ENCODE measurements at places on chromosomes 2 and 18.

- DNase-seq: no peak
Observed at GRCh38 chr2:10817413-10817812, 4.8 kb upstream of the PDIA6 start.

GRCh38 chr2:157857881-157858280 lies 18.2 kb downstream of the ACVR1 start:
- no peak for DNase-seq

- no peak for DNase-seq
Observed at GRCh38 chr2:196376984-196377877, 205.9 kb upstream of the STK17B start.

DNA sequence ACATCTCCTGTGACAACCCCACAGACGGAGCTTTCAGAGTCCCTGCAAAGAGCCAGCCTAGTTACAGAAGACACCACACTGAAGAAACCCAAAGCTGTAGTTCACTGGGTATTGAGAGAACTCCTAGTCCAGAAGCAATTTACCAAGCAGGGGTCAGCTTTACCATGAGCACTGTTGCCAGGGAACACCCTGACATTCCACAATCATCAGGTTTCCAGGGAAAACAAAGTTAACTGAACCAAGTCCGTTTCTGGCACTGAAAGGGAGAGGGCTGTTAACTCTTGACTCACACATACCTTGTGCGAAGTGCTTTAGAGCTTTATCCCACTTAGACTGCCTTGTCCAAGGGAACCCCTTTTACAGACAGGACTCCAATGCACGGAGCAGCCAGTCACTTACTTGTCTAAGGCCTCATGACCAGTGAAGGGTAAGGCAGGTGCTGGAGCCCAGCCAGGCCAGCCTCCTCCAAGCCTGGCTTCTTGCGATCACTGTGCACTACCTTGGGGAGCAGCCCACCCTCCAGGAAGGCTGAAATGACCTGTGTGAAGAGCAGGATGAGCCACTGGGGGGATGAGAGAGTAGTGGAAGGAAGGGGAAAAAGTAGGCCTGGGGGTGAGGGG lies 53.9 kb downstream of the REEP1 start:
- peak; percentile 38 for DNase-seq

GRCh38 chr2:40095000-40095399 lies 315.9 kb upstream of the THUMPD2 start:
- no peak for DNase-seq

GRCh38 chr18:10017043-10017442 lies 103.2 kb downstream of the VAPA start:
- DNase-seq: peak; percentile 25

DNA sequence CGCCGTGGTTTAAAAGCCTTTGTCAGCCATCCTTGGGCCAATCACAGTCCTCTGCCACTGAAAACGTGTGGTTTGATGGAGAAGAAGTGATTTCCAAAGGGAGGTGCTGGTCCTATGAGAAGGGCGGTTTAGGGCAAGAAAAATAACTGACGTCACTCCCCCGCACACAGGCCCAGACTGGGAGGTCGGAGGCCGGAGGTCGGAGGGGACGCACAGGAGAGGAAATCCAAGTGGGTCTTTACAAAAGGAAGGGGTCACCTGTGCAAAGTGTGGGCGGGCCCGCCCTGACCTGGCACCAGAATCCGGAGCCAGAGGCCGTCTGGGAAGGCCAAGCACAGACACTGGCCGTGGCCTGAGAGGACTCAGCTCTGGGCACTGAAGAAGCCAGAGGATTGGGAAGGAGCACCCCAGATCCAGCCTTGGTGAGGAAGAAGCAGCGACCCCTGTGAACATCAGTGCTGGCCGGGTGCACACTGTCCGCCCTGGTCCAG lies 18.0 kb upstream of the KCNG2 start:
- no peak for DNase-seq

- DNase-seq: peak; percentile 93
Observed at GRCh38 chr2:218995972-218996711, 2.9 kb upstream of the CRYBA2 start.

DNA sequence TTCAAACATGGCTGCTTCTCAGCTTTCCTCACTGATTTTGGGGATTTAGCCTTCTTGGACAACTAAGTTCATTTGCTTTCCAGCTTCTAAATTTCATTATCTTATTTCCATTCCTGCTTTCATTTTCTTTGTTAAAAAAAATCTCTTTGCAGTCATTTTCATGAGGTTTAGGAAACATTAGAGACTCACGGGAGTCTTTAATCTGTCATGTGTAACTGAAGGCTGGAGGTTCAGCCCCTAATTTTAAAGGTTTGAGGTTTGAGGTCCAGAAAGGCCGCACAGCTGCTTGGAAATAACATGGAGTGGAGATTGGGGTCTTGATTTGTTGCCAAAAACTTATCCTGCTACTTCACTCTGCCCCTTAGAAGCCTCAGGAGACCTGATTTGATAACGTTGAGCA lies 30.3 kb downstream of the PROKR1 start:
- DNase-seq: no peak

DNA sequence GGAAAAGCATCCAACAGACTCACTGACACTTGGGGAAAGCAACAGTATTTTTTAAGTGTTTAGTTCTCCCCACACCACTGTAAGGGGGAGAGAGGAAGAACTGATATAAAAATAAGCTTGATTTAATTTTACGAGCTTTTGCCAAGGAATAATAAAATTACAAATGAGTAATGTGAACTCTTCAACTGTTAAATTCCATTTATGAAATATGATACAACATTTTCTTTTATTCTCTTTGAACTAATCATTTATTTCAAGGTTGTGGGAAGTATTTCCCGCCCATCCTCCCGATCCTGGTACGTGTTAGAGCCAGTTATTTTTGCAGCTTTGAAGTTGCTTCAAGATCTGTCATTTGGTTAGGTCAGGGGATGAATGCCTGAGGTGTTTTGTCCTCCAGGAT lies 35.2 kb downstream of the WDPCP start:
- no peak for DNase-seq

- DNase-seq: no peak
Observed at GRCh38 chr2:41880561-41881243, 167.1 kb upstream of the PKDCC start.

- DNase-seq: no peak
Observed at GRCh38 chr2:217912098-217913024, 90.4 kb downstream of the TNS1 start.

DNA sequence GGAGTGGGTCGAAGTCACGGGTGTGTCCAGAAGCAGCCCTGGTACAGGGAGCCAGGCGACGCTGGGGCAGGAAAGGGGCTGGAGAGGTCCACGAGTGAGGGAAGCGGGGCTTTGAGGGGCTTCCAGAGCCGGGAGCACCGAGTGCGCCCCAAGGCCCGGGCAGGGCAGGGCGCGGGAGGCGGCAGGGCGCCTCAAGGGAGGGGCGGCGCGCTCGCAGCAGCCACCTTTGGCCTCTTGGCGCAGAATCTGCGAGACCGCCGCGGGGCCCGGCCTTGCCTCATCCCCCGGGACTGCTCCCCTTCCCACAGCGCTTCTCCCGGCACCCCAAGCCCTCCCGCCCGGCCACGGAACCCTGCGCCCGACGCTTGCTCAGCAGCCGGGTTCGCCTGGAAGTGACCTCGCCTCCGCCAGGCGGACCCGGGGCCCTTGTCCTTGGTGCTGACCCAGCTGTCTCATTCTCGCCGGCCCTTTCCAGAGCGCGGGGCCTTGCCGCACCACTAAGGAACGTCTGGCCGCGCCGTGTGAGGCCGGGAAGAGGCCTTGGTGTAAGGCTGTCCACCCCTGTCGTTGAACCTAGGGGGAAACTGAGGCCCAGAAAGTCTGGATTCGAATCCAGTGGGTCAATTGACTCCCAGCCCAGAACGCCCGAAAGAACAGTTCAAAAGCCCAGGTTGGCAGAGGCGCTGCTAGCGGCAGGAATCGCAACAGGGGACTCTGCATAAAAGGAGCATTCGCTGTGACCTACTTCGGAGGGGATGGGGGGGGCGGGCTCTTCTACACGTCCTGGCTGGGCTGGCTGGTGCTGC lies 584 bp upstream of the DNER start:
- peak; percentile 88 for DNase-seq

DNA sequence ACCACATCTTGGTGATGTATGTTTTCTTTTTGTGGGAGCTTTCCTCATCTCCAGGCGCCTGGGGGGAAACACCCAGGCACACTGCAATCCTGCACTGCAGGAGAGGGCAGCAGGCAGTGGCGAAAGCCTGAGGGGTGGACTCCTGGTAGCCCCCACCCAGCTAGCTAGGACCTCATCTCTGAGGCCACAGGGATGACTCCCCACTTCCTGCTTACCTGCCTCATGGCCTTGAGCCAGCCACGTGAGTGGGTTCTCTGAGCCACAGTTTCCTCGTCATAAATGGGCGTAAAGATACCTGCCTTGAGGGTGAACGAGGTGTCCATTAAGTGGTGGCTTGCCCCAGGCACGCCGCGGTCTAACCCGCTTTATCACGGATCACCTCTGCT lies 19.1 kb downstream of the TRAF3IP1 start:
- DNase-seq: no peak

DNA sequence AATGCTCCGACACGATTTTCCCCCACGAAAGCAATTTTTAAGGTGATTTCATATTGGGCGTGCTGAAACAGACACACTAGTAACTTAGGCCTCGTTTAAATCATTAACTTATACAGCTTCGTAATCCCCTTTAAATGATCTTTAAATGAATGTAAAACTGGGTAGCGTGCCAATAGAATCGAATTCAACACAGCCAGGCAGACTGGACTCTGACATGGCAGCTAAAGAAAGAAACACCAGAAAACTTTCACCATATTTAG lies 2.4 kb upstream of the ID2 start:
- no peak for DNase-seq

All from osteocyte (in vitro differentiated cells).